Iris pigment epithelial cell (primary cell): ENCODE measurements at places on chromosomes 2 and 18.

DNA sequence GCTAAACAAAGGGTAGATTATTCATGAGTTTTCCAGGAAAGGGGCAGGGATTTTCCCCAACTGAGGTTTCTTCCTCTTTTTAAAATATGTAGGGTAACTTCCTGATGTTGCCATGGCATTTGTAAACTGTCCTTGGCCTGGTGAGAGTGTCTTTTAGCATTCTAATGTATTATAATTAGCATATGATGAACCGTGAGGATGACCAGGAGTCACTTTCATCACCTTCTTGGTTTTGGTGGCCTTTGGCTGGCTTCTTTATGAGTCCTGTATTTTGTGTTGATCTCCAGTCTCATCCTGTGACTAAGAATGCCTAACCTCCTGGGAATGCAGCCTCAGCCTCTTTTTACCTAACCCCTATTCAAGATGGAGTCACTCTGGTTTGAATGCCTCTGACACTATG is 391.0 kb upstream of the LINC00305 start:
- no peak for DNase-seq

GRCh38 chr18:30920351-30920750 is 122.2 kb downstream of the DSC3 start:
- peak; percentile 15 for DNase-seq

DNA sequence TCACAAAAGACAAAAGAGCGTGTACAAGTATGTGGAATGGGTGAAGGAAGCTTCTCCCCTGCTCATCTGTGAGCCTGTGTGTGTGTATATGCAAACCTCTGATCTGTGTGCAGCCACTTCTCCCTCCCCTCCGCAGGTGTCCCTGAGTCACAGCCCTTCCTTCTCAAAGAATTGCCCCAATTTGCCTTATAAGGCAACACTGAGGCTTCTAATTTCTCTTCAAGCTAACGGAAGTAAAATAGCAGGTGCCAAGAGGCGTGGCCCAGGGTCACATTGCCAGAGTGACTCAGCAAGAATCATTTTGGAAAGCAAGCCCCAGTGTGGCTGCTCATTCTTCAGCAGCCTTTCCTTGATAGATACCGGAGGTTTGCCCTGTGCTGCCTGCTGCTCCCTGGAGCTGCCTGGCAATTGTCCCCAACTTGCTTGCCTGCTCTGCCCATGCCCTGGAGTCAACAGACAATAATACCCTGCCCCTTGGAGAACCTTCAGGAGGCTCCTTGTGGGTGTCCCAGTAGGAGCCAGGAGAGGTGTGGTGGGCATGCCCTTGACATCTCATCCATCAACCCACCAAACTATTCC is 37.3 kb upstream of the BMP10 start:
- DNase-seq, result peak; percentile 80

DNA sequence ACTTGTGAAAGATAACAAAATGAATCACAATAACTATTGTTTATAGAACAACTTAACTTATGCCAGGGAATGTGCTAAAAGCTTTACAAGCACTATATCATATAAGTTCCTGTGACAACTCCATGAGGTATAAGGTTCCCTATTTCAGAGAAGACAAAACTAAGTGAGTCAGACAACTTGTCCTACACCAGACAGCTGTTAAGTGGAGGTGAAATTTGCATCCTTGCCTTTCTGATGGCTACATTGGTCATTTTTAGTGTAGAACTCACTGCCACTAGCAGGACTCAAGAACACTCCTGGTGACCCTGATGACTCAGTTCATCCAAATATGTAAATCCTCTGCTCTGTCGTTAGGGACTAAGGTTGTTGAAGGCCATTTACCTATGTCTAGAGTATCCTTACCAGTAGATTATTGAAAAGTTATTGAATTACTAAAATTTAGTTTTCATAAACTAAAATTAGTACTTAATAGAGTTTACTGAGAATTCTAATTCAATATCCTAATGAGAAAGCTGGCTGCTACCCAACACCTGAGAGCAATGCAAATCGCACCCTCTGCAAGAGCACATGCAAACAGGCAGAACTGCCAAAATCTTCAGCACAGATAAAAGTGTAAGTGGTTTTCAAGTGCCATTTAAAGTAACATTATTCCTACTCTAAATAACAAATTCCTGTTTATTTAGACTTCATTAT is 636.2 kb downstream of the NRXN1 start:
- DNase-seq, result no peak

- DNase-seq, result no peak
These were observed 25.6 kb downstream of the GNLY start for GRCh38 chr2:85719609-85720240.

DNA sequence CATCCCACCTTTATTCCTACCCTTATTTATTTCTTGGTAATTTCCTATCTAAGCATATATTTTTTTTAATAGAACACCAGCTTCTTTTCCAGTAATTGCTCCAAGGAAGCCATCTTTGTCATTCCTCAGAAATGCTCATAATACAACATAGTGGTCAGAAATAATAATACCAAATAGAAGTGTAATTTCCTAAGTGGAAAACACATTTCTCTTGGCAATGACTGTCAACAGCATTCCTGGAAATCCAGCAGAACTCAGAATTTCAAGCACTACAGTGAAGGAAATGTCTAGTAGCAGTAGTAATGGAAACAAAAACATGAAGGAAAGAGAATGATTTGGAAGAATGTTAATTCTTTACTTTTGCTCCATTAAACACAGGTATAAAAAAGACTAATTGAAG is 56.6 kb downstream of the GDF7 start:
- peak; percentile 48 for DNase-seq

DNA sequence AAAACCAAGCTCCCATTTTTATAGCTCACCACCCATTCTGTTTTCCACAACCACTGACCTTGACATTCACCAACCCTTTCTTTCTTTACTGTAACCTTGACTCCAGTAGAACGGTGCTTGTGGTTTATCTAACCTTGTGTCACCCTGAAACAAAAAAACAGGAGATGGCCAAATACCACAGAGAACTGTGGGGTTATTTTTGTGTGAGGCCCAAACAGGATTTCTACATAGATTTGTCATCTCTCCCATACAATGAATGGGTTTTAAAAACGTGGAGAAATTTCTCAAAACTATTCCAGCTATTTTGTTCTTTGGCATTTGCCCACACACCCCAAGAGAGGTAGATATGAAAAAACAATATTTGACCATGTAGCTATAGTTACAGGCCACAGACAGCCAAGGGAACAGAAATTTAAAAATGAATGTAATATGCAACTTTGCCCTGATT is 231.3 kb upstream of the TANK start:
- peak; percentile 78 for DNase-seq

DNA sequence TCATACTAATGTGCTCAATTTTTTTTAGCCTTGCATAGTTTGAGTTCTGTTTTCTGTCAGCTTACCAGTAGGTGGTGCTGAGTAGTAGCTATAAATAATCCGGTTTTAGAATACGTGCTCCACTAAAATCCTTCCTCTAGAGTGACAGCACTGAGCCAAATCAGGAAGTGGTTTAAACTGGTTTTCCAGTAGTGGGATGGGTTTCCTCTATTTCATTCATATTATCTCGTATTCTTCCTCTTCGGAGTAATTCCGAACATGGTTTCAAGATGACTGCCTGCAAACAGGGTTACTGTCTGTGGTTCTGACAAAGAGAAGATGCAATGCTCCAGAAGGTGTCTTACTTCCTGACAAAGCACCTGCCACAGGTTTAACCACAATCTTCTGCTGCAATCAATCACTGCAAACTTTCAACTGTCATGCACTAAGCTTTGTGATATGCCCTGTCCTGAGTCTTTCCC is 496.9 kb upstream of the VRK2 start:
- peak; percentile 25 for DNase-seq

DNA sequence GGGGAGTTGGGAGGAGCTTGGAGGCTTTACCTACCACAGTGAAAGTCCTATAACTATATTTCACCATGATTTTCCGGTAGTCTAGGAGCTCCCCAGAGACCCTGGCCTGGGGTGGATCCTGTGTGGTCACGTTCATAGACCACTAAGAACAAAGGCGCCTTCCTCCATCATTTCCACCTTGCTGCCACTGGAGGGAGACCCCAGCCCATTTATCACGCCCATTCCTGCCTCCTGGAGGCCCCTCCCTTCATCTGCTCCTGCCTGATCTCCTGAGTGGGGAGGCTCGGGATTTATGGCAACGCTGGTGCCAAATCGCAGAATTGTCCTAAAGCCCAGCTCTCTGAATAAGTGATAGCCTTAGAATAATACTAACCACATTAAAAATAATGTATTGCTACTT is 507.6 kb upstream of the SPHKAP start:
- DNase-seq, result no peak

- DNase-seq, result no peak
These were observed 68.1 kb downstream of the EN1 start for GRCh38 chr2:118779362-118779761.

- DNase-seq, result no peak
These were observed 28.0 kb upstream of the LMAN1 start for GRCh38 chr18:59386909-59387686.
